Stimulated activated CD4-positive, alpha-beta T cell treated with anti-CD3 and anti-CD28 coated beads, Interleukin-12 subunit alpha, Interleukin-12 subunit beta, amount 100 ng/mL, for 24 hours (primary cell): ENCODE measurements at places on chromosomes 1 and 21.

DNA sequence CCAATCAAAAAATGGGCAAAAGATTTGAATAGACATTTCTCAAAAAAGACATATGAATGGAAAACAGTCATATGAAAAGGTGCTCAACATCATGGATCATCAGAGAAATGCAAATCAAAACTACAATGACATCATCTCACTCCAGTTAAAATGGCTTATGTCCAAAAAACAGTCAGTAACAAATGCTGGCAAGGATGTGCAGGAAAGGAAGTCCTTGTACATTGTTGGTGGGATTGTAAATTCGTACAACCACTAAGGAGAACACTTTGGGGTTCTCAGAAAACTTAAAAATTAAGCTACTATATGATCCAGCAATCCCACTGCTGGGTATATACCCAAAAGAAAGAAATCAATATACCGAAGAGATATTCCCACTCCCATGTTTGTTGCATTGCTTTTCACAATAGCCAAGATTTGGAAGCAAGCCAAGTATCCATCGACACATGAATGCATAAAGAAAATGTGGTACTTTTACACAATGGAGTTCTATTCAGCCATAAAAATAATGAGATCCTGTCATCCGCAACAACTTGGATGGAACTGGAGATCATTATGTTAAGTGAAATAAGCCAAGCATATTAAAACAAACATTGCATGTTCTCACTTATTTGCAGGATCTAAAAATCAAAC lies 17.9 kb downstream of the GBP5 start:
- no peak for DNase-seq

- no peak for DNase-seq
Observed at GRCh38 chr1:193654951-193655735, 468.7 kb upstream of the B3GALT2 start.

DNA sequence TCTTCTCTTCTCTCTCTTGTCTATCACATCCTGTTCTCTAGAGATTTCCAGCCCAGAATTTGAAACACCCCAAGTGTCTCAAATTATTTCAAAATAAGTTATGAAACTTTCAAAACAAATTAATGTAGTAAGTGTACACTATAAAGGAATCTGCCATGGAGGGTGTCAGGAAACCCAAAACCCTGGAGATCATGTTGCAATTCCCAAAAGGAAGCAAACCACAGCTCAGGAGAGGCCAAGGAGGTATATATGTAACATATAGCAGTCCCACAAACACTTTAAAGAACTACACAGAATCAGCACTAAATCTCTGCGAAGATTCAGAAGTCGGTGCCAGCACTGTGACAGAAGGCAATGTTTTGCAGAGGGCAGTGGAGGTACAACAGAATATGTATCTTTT lies 26.6 kb downstream of the PTPN14 start:
- no peak for DNase-seq

DNA sequence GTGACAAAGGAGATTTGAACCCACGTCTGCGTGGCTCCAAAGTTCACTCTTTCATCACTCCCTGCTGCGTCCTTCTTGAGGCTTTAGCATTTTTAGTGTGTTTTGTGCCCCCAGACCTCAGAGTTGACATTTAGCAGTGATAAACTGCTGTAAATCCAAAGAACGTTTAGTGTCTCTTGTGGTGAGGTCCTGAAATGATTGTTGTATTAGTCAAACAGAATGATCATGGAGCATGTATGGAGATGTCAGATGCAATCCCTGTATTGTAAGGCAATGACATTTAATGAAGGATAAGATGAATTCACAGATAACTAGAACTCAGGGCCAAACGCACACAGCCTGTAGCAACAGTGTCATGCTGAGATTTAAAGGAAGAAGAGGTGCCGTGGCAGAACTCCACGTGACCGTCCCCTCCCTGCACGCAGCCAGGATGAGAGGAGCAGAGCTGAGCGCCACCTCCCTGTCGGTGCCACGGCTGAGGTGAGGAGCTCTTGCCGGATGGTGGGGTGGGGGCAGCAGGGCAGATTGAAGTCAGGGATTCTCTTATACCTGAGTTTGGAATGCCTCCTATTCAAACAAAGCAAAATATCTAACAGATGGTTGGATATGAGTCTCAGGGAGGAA lies 30.1 kb downstream of the NTPCR start:
- DNase-seq = no peak
